Stimulated activated CD8-positive, alpha-beta memory T cell treated with anti-CD3 and anti-CD28 coated beads, Interleukin-7, amount 100 ng/mL, for 1 hour (primary cell): ENCODE measurements at places on chromosomes 4 and X.

DNA sequence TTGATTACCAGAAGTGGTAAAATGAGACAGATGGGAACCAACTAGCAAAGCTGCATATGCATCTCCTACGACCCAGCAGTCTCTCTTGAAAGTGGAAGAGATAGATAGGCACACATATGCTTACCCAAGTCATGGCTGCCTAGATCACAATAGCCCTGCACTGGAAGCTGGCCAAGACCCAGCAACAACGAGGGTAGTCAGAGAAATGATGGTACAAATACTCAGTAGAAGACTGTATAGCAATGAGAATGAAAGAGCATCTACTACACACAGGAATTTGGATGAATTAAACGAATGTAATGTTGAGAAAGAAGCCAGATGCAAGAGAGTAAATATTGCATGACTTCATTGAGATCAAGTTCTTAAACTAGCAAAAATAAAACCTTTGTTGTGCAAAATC is 100.3 kb upstream of the FAT1 start:
- DNase-seq = no peak

DNA sequence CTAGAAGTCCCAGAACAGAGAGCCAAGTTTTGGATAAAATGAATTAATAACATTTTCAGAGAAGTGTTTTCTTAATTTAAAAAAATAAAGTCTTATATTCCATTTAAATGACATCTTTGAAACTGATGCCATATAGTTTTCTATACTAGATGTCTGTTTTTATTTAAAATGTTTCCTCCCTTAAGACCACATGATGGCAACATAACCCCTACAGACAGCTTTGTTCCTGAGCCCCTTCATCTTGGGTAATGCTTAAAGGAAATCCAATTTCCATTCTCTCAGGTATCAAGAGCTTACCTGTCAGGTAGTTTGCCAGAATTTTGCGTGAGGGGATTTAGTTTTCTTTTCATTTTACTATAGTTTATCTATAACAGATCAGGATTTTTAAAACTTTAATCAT is 181.4 kb upstream of the UGT8 start:
- no peak for DNase-seq

DNA sequence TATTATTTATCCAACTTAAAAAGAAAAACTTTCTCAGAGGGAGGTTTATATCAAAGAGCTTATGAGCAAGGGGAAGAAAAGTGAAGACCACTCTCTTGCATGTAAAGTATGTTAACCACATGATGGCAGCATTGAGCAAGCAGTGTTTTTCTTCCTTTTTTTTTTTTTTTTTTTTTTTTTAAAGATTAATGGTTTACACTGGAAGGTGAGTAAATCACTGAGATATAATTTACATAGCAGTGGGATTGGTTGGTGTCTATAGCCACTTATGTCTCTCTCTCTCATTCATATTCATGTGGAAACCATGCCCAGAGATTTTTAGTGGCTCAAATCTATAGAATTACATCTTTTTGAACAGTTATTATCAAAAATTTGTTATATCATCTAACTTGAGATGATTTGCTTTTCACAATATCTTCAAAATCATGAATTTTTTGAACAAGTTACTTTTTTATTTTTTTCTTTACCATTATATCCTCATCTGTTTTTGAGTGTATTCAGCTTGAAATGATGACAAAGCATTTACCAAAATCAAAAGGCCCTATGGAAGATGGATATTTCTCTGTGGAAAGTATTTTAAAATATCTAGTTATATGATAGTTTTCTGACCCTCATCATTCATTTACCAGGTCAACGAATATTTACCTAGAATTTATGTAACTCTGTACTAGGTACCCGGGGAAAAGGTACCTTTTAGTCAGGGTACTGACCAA is 31.6 kb downstream of the MTHFD2L start:
- no peak for DNase-seq

DNA sequence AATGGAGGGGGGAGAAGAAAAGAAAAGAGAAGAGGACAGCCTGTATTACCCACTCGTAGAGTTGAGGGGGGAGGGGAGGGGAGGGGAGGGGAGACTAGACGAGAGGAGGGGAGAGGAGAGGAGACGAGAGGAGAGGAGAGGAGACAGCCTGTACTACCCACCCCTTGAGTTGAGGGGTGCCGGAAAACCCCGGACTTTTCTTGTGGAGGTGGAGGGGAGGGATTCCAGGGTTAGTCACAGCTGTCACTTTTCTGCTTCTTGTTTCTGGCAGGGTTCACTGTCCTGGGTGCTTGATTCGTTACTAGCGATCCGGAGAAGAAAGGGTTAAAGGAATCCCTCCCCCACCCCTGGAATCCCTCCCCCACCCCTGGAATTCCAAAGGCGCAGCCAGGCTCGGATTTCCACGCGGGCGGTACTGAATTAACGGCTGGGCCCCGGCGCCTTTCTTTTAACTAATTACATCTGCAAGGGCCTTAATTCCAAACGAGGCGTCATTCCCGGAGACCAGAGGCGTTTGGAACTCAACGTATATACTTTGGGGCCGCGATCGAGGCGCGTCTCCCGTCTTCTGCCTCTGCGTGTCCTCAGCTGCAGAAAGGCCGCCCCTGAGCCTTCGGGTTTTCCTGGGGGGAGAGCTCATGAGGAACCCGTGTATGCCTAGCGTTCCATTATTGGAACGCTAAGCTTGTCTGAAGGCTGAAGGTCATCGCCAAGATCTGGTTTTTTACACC is 20.1 kb upstream of the CSF2RA start:
- no peak for DNase-seq

DNA sequence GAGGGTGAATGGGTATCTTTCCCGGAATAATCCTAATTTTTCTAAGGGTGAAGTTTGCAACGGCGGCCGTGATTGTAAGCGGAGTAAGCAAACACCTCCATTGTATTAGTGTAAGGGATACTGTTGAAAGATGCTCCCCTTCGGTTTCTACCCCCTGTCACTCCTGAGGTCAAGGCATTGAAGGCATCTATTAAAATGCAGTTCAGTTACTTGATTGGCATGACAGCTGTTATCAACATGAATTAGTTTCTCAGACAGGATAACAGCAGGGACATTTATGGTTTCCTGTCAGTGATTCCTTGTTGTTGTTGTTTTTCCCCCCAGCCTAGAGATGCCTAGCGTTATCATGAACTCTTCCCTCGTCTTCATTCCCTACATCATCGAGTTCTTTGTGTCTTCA is 552 bp downstream of the SLC25A14 start:
- no peak for DNase-seq

DNA sequence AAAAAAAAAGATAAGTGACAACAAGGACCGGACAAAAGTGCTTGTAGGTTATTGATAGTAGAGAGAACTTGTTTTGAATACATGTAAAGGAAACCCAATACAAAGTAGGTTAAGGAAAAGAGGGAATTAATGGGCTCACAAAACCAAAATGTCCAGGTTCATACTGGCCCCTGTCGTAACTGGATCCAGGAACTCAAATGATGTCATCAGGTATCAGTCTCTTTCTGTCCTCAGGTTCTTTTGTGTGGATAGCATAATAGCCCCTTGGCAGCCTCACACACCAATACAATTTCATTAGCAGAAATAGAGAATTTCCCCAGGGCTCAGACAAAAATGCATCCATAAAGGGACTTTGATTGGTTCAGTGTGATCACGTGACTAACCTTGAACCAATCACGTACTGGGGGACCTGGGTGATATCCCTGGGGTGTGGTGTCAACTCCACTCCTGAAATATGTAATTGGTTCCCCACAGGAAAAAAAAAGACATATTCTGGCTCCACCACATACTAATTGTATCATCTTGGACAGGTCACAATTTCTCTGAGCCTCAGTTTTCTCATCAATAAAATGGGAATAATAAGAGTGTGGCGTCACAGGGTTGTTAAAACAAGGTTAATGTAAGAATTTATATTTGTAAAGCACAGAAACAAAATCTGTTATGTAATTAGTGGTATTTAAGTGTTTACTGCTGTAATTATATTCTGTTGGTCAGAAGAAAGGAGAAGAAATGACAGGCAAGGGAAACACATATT is 174.8 kb downstream of the PDGFRA start:
- no peak for DNase-seq

GRCh38 chr4:16264798-16265197 is 38.5 kb upstream of the TAPT1 start:
- no peak for DNase-seq

GRCh38 chr4:186228514-186228894 is 1.2 kb downstream of the KLKB1 start:
- DNase-seq = no peak

GRCh38 chr4:151808120-151808529 is 47.3 kb upstream of the GATB start:
- DNase-seq = no peak

GRCh38 chrX:15301924-15302323 is 13.5 kb downstream of the ASB11 start:
- no peak for DNase-seq

- DNase-seq = no peak
These were observed 291.7 kb downstream of the FBXO8 start for GRCh38 chr4:173991814-173992213.

- DNase-seq = no peak
These were observed 287.8 kb downstream of the RAPGEF2 start for GRCh38 chr4:159390648-159391047.

- DNase-seq = no peak
These were observed 62.1 kb upstream of the LANCL3 start for GRCh38 chrX:37509349-37509748.

DNA sequence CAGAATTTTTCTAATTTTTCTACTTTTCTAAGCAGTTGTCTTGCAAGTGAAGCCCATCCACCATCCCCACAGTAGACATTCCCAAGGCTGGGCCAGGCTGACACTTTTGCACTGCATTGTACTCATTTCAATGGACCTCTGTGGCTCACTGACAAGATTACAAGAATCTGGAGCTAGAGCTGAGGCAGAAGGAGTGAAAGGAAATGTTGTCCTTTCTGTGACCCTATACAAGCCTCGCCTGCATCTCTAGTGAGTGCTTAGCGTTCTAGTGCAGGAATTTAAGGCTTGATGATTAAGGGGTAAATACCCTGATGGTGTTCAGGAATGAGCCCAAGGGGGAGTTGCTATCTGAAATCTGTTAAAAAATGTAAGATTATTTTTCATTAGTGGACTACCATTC is 6.3 kb downstream of the MAGED1 start:
- no peak for DNase-seq

- no peak for DNase-seq
These were observed 102.0 kb downstream of the SYTL5 start for GRCh38 chrX:38108364-38108763.

DNA sequence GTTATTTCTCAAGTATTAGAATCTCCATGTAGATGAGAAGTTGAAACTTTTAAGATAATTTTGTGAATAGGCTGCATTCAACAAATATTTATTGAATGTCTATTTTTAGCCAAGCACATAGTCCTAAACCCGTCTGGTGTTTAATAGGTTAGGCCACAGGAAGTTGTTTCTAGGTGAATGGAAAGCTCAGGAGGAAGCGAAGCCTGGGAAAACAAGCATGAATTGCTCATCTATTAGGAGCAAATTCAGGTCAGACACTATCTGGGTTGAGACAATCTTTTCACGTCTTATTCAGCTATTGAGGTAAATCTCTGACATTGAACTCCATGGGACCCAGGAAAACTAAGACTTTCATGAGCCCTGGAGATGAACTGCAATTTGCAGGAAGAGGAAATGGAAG is 43.1 kb upstream of the FREM3 start:
- DNase-seq = no peak

DNA sequence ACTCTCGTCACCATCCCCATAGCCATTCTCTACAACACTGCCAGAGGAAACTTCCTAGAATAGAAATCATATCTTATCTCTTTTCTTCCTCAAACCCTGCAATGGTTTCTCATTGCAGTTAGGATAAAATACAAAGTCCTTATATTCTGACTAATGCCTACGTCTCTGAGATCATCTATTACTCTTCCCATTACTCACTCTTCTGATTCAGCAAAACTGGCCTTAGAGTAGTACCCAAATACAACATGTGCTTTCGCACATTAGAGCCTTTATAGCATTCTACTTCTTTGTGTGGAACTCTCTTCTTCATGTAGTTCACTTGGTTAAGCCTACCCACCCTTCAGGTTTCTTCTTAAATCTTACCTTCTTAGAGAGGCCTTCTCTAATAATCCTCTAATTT is 28.0 kb downstream of the LHFPL1 start:
- no peak for DNase-seq

GRCh38 chr4:110640576-110640975 is 17.7 kb upstream of the PITX2 start:
- no peak for DNase-seq

GRCh38 chrX:10030570-10030969 is 63.4 kb downstream of the CLDN34 start:
- DNase-seq = no peak

- no peak for DNase-seq
These were observed 107.0 kb downstream of the PCDH18 start for GRCh38 chr4:137425281-137425680.

- DNase-seq = no peak
These were observed 88.6 kb downstream of the HPRT1 start for GRCh38 chrX:134548257-134549201.

- DNase-seq = no peak
These were observed 502.9 kb upstream of the GNPDA2 start for GRCh38 chr4:45229206-45229605.

DNA sequence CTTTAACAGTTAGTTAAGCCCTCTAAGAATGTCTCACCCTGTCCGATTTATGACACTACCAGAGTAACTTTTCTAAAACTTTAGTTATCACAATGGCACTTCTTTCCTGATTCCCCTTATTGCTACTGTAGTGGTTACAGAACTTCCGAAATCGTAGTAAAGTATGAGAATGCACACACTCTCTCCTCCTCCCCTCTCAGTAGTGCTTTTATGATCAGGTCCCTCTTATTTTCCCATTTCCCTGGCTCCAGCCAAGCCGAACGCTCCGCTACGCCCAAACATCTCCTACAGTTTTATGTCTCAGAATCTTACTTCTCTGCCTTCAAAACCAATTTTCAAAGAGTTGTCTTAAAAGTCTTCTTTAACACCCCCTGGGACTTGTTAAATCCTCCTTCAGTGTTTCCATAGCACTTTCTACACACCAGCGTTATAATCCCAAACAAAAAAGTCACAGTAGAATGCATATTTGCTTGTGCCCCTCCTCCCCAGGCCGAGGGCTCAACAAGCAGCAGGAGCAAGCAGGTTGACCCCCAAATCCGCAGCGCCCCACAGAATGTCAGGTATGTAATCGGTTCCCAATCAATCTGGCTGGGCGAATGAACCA is 671 bp downstream of the HPF1 start:
- no peak for DNase-seq

GRCh38 chr4:102168580-102168979 is 176.7 kb downstream of the SLC39A8 start:
- DNase-seq = no peak

- DNase-seq = no peak
These were observed 35.9 kb upstream of the PPM1K start for GRCh38 chr4:88320224-88320779.
